ENCODE measurements at places on chromosomes 4 and X.

- DNase-seq, result no peak
Observed at GRCh38 chrX:14641681-14642655, 112.6 kb downstream of the GLRA2 start.

DNA sequence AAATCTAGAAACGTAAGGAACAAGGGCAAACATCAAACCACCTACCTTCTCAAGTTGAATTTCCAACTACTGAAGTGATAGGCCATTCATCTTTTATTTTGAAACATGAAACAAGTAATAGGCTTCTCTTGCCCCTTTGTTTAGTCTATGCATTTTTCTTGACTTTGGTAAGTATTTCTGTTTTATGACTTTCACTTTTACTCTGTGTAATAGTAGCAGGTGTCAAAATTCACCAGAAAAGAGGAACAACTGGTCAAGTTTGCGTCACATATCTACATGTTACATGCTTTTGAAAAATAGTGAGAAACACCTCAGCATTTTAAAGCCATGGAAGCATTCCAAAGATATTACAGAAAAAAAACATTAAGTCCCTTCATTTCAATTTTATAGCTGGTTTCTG is 157.1 kb upstream of the FTHL17 start:
- no peak for DNase-seq

GRCh38 chr4:151567056-151567455 is 158.1 kb downstream of the FHIP1A start:
- DNase-seq, result no peak

DNA sequence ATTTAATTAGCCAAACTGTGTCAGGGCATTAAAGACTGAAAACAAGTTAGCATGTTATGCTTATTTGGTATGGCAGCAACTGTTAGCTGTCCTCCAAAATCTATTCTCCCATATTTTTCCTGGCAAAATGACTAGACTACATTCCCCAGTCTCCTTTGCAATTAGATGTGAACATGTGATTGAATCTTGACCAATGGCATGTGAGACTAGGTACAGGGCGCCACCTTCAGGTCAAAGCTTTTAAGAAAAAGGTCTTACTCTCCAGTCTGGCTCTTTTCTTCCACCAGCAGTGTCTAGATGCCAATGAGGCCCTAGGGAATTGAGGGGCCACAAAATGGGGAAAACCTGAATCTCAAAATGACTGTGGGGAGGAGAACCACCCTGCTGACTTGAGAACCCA is 408.2 kb downstream of the SMARCA1 start:
- DNase-seq, result peak; percentile 9

- no peak for DNase-seq
Observed at GRCh38 chr4:104531390-104531789, 36.7 kb upstream of the CXXC4 start.

DNA sequence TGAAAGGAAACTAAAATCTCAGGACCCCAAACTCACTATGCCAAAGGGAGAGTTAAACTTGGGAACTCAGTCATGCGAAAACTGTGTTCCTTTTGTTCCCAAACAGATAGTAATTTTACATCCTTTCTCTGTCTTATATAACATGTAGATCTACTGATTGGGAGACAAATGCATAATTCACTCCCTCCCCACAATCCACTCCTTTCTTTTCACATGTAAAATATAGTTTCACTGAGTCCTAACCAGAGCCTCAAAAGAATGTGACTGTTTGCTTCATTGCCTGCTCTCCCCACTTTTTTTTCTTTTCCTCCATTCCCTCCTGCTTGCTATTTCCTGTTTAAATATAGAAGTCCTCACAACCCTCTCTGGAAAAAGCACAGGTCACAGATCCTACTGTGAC is 699.3 kb upstream of the ADGRL3 start:
- DNase-seq, result no peak

DNA sequence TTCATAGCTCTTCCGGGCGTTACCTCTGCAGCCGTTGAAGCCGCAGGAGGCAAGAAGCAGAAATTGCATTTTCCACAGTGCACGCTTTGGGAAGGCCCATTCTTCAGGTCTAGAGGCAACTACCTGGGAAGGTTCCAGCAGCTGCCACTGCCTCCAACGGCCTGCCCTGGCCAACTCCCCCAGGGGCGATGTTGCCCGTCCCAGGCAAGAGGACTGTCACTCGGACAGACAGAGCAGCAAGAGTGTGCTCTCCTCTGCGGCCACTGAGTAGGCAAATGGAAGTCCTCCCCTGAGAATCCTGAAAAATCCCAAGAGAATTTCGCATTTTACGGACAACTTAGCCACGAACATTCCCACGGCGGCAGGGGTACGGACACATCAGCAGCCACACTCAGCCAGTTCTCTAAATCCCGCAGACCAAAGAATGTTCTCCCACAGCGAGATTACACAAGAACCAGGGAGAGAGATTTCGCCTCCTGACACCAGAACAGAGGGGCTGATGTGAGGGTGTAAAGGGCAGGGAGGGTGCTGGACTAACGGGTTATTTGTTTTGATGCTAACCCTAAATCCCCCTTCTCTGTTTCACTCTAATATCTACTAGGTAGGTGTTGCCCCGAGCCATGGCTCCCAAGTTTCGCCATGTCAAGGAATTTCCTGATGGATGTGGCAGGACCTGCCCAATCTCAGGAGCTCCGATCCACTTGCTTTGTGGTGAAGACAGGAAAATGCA is 63.8 kb downstream of the SEPSECS start:
- DNase-seq, result no peak

- no peak for DNase-seq
Observed at GRCh38 chr4:73037057-73037456, 32.5 kb downstream of the COX18 start.

DNA sequence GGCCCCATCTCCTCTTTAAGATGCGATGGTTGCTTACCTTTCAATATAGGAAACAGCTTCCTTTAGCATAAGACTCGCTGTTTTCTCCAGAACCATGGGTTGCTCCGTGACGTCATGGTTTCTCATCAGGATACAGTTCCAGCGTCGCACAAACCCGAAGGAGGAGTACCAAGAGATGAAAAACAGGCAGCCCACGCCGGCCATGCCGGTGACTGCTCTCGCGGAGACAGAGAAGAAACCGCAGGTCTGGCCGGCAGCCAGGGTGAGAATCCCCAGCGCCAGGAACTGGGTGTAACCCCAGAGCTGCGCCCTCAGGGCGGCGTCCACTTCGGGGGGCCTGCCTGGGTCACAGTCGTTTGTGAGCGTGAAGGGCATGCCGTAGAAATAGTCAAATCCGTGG is 11.4 kb downstream of the ARSD start:
- no peak for DNase-seq

- DNase-seq, result peak; percentile 62
Observed at GRCh38 chr4:16852228-16852627, 46.2 kb downstream of the LDB2 start.

- no peak for DNase-seq
Observed at GRCh38 chr4:183576701-183577404, 72.0 kb downstream of the ING2 start.

DNA sequence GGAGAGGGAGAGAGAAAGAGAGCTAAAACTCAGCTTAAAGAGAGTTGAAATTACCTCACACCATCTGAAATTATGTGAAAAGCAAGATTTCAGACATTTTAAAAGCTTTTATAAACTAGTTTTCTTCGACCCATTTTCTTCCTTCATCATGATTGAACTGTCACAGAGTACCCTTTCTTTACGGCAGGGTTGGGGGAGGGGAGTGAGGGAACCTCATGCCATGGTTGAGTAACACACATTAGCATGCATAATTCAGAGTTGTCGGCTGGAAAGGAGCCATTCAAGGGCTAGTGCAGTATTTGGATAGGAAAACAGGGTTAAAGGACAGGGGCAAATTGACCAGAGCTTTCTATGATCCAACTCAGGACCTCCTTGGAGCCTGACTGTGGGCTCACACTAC is 46.2 kb downstream of the PCDH19 start:
- DNase-seq, result no peak

DNA sequence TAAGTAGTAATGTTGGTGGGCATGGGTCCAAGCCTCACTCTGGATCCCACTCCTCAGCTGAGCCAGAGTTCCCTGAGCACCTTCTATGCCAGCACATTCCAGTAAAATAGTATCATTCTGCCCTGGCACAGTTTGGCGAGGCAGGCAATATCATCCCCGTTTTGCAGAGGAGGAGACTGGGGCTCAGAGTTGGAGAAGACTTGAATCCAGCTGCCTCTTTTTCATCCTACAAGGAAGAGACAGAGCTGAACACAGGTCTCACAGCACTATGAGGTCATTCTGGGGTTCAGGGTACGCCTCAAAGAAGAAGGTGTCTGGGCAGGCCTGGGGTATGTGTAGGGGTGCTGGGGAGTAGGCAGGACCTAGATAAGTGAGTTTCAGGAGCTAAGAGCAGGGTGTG is 103.9 kb upstream of the STX18 start:
- no peak for DNase-seq

- DNase-seq, result no peak
Observed at GRCh38 chrX:109714340-109714958, 18.6 kb downstream of the ACSL4 start.

- DNase-seq, result no peak
Observed at GRCh38 chr4:139924782-139925181, 229.2 kb downstream of the MAML3 start.

DNA sequence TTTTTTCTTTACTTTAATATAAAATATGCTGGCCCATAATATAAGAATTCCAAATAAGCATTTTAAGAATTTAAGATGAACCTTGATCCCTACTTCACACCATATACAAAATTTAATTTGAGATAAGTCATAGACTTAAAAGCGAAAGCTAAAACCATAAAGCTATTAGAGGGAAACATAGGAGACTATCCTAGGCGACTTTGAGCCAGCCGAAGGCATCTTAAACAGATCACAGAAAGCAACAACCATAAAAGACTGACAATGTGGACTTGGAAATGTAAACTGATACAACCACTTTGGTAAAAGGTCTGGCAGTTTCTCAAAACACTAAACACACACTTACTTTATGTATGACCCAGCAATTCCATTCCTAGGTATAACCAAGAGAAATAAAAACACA is 125.0 kb downstream of the EFHC2 start:
- no peak for DNase-seq

- no peak for DNase-seq
Observed at GRCh38 chr4:155972098-155972497, 18.4 kb upstream of the CTSO start.

GRCh38 chr4:3340038-3340699 is 47.3 kb downstream of the RGS12 start:
- DNase-seq, result no peak

GRCh38 chr4:34972189-34972588 is 1272.1 kb downstream of the ARAP2 start:
- DNase-seq, result no peak

- peak; percentile 99 for DNase-seq
Observed at GRCh38 chr4:113316879-113317278, 267.4 kb downstream of the ANK2 start.

DNA sequence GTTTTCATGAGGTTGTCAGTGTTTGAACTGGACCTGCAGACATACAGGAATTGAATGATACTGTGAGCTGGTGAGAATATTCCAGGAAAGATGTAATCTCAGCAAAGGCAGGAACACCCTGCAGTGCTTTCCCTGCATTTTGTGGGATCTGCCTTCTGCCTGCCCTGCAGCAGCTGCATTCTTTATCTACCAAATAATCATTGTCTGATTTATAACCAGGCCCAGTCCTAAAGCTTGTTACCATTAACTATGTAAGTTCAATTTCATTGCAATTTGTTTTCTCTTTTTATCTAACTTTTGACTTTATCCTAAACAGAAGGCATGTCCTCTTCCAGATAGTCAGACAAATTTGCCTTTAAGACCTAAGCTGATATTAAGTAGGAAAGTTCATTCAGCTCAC is 99.8 kb upstream of the NOCT start:
- no peak for DNase-seq

GRCh38 chr4:20251796-20252655 is at the start of gene SLIT2:
Gene SLIT2 (plus strand): TSS chr4:20251905. CDS start chr4:20253816, 1,911 bp downstream.
- DNase-seq, result peak; percentile 67

- DNase-seq, result no peak
Observed at GRCh38 chrX:30313322-30313721, 4.1 kb upstream of the NR0B1 start.

GRCh38 chr4:41103657-41104056 is 110.7 kb downstream of the APBB2 start:
- no peak for DNase-seq

GRCh38 chr4:166064721-166065120 is 191.7 kb downstream of the TLL1 start:
- DNase-seq, result no peak

DNA sequence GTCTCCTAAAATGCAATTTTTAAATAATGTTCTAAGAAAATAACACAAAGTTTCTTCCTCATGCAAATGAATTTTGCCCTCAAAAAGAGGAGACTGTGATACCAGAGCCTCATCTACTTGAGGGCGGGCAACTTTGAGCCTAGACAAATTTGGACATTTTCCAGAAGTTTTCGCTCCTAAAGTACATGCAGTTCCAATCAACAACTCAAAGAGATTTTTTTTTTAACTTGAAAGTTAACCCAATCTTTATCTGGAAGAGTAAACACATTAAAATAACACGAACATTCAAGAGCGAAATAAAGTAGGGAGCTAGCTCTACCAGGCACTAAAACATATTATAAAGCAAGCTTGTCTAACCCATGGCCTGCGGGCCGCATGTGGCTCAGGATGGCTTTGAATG is 29.4 kb upstream of the FBXW7 start:
- DNase-seq, result no peak

DNA sequence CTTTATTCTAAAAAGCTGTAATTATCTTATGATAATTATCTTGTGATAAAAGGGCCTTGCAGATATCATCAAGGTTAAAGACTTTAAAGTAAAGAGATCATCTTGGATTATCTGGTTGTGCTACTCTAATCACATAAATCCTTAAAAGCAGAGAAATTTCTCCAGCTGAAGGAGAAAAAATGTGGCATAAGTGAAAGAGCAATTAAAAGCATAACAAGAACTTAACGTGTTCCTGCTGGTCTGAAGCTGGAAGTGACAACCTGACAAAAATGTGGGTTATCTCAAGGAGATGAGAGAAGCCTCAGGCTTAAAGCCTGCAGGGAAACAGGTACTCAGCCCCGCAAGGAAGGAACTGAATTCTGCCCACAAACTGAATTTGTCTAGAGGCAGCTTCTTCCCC is 449.1 kb upstream of the NDST4 start:
- DNase-seq, result no peak

GRCh38 chrX:37638047-37638446 is 47.5 kb upstream of the XK start:
- no peak for DNase-seq

GRCh38 chrX:43661521-43662240 is 5.6 kb downstream of the MAOA start:
- DNase-seq, result no peak

GRCh38 chr4:13887010-13887409 is 259.5 kb upstream of the BOD1L1 start:
- DNase-seq, result no peak

- DNase-seq, result no peak
Observed at GRCh38 chr4:7552466-7552865, 117.7 kb upstream of the PSAPL1 start.

GRCh38 chr4:88752754-88753153 is 55.1 kb upstream of the NAP1L5 start:
- no peak for DNase-seq

DNA sequence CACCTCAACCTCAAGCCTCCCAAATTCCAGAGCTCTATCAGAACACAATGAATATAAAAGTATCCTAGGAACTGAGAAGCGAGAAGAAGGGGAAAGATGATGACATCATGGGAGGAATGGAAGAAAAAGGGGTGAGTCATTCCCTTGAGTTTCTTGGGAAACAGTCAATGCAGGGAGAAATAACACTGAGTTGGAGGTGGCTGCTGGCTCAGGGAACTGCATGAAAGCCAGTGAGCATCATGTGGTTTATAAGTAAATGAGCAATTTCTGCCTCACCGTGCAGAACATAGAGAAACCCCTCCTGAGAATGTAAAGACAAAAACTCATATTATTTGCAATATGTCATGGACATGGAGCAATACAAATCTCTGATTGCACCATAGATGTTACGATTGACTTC is 73.3 kb downstream of the SHOX start:
- DNase-seq, result no peak

All from dermis microvascular lymphatic vessel endothelial cell (primary cell).